ENCODE measurements at places on chromosomes 13 and 19.

DNA sequence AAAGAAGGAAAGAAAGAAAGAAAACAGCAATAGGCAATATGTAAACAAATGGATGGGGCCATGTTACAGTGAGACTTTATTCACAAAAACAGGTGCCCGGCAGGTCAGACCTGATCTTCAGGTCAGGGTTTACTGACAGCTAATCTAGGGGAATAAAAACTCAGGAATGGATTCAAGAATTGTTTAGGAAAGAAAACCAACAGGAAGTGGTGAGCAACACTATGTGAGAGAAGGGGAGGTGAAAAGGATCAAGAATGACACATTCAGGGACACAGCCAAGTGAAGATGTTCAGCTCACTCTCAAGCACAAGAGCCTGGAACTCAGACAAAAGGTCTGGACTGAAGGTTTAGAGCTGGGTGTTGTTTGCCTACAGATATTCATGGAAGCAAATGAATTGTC lies 244.5 kb downstream of the EFNB2 start:
- DNase-seq: no peak

DNA sequence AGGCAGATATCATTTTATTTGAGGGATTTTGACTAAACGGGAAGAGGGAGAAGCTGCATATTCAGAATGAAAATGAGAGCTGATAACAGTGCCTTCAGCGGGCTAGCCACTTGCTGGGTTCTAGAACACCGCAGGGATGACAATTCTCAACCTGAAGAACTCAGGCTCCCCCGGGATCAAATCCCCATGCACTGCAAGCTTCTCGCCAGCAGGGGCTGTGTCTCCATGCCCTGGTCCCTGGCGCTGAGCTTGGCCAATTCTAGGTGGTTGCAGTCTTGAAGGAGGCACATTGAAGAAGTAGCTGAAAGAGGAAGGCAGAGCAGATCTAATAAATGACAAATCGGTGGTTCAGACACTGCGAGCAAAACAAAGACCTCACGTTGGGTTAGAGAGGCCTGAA lies 128.7 kb downstream of the UQCRFS1 start:
- DNase-seq: no peak

DNA sequence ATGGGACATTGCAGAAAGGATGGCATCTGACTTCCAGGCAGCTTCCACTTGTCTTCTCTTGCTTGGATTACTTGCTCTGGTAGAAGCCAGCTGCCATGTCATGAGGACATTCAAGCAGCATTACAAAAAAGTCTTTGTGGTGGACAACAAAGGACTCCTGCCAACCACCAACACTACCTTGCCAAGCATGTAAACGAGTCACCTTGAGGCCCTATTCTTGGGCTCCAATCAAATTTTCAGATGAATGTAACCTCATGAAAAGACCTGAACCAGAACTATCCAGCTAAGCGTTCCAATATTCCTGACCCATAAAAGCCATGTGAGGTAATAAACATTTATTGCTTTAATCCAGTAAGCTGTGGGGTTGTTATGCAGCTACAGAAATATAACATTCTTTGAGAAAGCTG lies 12.5 kb downstream of the PROSER1 start:
- DNase-seq: no peak

GRCh38 chr13:71087006-71087405 lies 780.0 kb downstream of the DACH1 start:
- no peak for DNase-seq

DNA sequence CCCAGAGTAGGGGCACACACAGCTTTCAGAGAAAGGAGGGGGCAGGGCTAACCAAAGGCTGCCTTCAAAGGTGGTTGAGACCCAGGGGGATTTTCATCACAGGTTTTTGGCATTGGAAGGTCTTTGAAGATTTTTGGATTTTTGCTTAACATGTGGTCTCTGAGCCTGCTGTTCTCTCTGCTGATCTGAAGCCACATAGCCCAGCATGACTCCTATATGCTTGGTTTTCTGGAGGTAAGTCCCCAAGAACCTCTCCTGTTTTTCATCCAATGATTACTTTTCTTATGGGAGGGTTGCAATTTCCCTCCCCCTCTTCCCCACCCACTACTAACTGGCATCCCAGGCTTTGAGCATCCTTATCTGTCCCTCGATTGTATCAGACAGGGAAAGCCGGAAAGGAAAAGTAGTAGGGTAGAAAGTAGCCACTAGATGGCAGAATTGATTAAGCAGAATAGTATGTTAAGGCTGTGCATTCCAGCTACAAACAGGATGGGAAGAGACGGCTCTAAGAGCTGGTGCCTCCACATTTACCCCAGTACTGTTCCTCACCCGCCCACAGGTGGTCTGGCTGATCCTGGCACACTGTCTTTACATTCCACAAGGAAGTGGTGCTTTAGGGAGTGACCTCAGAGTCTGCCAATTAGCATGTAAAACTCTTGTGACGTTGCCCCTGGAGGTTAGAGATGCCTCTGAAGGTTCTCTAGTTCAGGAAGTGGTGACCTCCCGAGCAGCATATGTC lies 218.9 kb upstream of the EDNRB start:
- DNase-seq: no peak

GRCh38 chr13:99356262-99357091 lies 49.3 kb upstream of the GPR183 start:
- no peak for DNase-seq

GRCh38 chr13:76000131-76000530 lies 364.0 kb downstream of the LMO7 start:
- no peak for DNase-seq

DNA sequence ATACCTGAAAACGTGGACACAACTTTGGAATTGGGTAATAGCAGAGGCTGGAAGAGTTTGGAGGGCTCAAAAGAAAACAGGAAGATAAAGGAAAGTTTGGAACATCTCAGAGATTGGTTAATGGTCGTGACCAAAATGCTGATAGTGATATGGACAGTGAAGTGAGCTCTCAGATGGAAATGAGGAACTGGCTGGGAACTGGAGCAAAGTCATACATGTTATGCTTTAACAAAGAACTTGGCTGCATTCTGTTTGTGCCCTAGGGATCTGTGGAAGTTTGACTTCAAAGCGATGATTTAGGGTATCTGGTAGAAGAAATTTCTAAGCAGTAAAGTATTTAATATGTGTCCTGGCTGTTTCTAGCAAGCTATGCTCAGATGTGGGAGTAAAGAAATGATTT lies 136.2 kb downstream of the DNAJC3 start:
- DNase-seq: no peak

DNA sequence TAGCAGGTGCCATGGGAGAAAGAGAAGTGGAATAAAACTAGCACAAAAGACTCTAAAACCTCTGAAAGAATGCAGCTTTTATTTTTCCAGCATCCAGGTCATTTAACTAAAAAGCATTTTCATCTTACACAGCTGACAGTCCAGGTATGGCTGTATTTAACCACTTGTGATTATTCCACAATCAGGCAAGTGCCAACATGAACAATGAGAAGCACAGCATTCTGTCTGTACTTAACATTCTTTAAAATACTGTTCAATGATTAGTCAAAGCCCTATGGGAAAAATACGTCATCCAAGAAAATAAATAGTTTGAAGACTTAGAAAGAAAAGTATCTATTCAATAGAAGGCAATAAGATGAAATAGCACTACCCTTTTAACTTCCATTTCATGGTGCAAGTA lies 246.9 kb downstream of the LIG4 start:
- DNase-seq: no peak

DNA sequence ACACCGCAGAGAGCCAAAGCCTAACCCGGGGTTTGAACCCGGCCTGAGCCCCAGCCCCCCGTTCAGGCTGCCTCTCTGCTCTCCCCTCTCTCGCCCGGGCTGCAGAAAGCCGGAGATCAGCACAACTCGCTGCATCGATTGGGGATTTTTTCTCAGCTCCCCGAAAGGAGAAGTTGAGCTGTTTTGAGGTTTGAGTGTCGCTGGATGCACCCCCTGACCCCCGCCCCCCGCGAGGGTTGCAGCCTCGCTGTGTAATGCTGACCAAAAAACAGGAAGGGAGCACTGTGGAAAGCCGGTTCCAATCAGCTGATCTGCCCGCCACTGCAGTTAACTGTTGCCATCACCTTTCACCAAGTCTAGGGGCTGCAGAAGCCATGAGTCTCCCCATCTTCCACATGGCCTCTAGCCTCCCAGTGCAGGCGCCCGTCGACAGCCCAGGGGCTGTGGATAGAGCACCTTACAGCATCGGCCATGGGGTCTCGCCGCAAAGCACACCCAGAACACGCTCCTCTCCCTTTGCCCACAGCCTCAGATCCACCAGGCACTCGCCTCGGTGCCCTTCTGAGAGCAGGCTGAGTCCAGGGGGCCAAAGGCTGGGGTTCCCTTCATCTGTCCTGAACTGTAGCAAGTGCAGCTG lies 34.5 kb downstream of the MYO9B start:
- DNase-seq: no peak

DNA sequence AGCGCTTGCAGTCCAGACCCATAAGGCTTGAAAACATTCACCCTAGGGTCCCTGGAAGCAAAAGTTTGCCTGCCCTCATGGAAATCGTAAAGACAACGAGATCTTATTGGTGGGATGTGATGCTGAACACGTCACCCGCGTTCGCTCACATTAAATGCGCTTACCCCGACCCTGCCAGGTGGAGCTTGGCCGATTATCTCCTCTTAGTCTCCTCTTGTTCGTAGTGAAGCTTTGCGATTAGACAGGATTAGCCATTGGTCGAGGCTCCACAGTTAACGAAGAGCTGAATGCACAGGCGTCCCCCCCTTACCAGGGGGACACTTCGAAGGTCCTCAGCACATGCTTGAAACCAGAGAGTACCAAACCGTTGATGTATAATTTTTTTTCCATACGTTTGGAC lies 16.0 kb upstream of the KDM4B start:
- no peak for DNase-seq

DNA sequence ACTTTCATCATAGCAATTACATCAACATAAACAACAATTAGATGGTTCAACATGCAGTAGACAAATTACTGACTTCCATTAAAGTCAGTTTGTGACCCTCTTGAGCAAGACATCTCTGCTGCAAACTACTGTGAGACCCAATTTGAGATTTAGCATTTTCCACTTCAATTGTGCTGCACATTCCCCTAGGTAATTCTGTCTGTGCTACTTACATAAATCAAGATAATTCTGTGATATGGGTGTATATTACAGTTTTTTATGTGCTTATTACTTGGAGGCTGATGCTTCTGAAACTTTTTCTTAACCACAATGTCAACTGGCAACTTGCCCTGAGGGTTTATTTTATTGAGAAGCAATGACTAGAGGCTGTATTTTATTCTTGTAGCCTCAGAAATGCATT lies 1714.4 kb downstream of the OLFM4 start:
- no peak for DNase-seq

GRCh38 chr19:30276011-30276882 lies 95.9 kb upstream of the ZNF536 start:
- DNase-seq: no peak

GRCh38 chr13:50914176-50914700 lies 4.6 kb downstream of the RNASEH2B start:
- DNase-seq: no peak

DNA sequence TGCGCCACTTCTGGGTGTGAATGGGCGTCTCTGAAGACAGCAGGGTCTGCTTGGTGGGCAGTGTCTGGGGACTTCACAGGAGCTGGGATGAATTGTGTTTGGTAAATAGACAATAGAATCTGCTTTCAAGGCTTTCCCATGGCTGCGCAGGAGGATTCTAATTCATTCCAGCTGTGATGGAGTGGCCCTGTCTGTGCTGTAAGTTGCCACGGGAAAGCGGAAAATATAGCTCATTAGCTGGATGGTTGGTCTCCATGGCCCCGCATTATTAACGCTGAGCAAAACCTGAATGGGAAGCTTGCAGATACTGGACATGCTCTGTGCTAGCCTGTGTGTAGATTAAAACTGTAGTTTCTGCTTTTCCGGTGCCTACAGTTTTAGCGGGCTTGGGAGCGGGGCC lies 15.6 kb upstream of the C1QTNF9 start:
- no peak for DNase-seq

DNA sequence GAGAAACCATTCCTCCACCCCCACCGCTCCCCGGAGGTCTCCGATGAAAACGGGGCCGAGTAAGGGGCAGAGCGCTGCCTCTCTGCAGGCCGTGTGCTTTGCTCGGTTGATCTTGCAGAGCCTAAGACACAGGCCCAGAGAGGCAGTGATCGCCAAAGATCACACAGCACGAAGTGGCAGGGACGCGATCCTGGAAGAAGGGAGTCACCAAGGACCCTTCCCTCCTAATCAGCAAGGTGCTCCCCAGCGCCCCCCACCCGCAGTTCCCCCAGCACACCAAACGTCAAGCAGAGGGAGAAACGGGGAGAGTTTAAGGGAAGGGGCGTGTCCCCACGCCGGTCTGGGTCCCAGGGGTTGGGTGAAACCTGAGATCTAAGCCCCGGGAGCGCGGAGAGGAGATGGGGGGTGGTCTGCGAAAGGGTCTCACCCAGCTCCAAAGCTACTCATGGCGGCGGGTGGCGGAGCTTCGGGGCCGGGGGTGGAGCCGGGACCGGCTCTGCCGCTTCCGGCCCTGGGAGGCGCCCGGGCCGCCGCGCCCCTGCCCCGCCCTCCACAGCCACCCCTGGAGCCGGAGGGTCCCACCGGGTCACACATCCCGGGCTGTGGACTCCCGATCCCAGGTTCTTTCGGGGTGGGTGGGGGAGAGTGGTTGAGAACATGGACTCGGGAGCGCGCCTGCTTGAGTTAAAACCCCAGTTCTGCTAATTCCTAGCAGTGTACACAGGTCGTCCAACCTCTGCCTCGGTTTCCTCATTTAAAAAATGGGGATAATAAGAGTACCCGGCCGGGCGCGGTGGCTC lies at the start of gene EML2:
EML2 (minus strand) TSS at position 468 of the 800 bp plus-strand sequence; CDS start at position 447, 21 bp downstream.
- peak; percentile 18 for DNase-seq

DNA sequence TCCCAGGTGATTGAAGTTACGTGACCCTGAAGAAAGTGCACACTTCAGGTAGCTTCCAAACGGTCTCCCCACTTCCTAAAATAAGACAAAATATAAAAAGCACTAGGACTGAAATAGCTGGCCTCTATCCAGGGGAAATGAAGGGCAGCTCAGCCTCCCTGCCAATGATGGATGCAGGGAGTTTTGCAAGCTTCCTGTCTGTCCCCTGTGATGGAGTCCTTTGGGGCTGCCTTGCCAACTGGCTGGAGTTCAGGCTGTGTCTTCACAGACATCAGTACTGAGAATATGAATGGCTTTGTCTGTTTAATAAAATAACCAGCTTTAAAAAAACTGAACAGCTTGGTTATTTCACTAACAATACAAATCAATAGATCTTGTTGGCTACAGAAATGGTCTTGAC lies 101.4 kb upstream of the GPR12 start:
- no peak for DNase-seq

DNA sequence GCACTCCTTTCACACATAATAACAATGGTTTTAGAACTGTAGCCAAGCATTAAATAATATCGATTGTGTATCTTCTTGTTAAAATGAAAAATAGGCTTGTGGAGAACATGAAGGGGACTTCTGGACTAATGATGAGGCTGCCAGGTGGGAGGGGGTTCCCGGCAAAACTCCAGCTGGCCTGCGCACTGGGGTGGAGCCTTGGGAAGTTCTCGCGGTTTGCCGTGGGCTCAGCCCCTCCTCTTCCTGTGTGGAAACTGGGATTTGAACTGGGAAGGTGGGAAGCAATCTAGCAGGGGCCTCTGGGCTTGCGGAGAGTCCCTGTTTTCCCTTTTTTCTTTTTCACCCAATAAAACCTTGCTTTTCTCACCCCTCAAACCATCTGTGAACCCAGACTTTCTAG lies 113.7 kb upstream of the SLITRK1 start:
- DNase-seq: no peak
